ENCODE measurements at places on chromosomes 6 and 20.

DNA sequence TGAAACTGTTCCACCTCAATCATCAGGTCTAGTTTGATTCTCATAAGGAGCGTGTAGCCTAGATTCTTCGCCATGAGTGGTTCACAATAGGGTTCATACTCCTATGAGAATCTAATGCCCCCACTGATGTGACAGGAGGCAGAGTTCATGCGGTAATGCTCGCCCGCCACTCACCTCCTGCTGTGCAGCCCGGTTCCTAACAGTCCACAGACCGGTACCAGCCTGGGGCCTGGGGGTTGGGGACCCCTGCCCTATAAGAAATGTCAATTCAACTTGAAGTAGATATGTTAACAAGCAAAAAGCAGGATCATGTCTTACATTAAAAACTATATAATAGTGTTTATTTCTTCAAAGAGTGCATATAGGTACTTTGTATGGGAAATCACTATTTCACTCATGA lies 216.5 kb downstream of the COL19A1 start:
- no peak for DNase-seq

DNA sequence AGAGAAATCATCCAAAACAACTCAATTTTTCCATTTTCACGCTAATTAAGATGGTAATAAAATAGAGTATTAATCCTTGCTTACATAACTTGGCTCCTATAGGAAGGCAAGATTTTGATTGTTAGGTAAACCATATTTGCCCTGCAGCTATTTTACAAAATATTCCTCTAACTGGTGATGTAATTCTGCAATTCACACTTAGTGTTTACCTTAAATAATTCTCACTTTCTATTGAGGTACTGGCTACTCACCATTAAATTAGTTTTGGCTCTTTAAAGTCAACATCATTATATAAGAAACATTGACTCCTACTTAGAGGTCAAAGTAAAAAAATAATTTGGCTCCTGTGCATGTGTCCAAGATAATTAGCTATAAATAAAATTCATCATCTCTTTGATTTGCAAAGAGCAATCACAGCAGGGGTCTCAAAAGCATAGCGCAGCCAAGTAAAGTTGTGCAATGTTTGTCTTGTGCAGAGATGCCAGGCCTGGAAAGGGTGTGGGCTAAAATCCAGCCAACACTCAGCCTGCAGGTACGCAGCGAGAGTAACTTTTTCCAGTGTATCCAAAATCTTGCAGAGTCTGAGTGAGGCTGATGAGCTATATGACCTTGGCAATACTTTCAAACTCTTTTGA lies 501.2 kb downstream of the MMUT start:
- no peak for DNase-seq

GRCh38 chr6:169561665-169562064 lies 140.2 kb downstream of the WDR27 start:
- DNase-seq = no peak

- no peak for DNase-seq
Measured at GRCh38 chr6:148069256-148069655, 273.4 kb upstream of the SASH1 start.

DNA sequence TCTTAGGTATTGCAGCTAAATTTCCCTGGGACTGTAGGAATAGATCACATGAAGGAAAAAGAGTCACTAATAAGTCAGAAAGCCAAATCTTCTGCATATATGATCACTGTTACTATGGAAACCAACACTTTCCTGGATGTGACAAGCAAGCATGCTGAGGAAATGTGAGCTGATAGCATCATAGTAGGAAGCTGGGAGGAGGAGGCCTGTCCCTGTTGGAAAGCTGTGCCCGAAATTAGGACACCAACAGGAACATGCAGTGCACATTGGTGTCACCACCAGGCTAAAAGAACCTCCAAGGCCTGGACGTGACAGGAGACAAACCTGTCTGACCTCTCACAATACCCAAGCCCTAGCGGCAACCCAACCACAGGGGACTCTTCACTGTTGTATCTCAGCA lies 181.9 kb upstream of the PCSK2 start:
- DNase-seq = no peak

DNA sequence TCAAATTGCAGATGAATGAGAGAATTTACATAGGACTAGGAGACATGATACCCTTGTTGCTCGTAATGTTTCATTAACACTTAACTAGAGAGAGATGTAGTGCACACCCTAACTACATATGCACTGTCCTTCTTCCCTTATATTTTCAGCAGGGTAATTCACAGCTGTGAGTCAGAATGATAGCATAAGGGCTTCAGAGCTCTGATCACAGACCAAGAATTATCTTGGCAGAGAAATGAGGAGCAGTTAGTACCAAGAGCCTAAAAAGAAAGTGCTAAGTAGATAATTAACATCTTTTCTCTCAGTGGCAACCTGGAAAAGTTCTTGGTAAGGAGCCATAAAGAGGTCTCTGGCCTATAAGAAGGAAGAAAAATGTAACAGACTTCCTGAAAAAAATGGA lies 35.8 kb downstream of the GRIK2 start:
- no peak for DNase-seq

DNA sequence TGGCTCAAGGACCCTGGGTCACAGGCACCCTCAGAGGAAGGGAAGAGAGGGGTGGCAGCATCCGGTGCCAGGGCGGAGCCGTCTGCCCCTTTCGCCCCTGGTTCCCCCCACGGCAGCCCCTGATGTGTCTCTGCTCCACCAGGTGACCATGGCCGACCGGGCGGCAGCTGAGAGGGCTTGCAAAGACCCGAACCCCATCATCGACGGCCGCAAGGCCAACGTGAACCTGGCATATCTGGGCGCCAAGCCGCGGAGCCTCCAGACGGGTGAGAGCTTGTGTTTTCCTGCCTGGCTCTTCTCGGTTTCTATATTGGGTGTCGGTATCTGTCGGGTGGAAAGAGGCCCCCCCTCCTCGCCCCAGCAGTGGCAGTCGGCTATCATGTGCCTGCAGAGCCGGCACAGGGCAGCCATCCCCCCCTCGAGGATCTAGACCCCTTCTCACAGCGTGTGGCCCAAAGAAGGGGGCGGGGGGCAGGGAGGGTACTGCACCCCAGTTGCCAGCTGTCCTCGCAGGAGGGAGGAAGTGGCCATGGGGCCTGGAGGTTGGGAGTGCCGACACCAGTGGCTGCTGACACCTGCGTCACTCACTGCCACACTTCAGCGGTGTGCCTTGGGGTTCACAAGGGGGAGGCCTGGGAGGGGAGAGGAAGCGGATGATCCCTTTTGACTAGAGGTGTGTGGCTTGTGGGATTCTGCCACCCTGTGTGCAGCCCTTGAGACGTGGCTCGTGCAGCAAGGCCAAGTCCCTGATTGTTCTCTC lies 1.5 kb downstream of the RBM38 start:
- DNase-seq = peak; percentile 91

GRCh38 chr6:112179631-112180030 lies 74.7 kb downstream of the LAMA4 start:
- no peak for DNase-seq

DNA sequence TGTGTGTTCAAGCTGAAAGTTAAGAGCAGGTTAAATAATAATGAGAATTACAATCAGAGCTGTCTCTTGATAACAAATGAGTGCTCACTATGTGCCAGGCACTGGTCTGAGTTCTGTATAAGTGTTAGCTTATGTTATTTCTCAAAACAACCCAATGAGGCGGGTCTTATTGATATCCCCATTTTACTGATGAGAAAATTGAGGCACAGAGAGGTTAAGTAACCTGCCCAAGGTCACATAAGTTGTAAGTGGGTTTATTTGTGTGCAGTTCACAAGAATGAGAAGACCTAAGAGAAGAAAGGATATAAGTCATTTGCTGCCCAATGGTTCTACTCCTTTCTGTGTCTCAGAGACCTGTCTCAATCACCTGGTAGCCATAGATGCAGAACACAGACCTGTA lies 34.1 kb upstream of the ARMH2 start:
- no peak for DNase-seq

DNA sequence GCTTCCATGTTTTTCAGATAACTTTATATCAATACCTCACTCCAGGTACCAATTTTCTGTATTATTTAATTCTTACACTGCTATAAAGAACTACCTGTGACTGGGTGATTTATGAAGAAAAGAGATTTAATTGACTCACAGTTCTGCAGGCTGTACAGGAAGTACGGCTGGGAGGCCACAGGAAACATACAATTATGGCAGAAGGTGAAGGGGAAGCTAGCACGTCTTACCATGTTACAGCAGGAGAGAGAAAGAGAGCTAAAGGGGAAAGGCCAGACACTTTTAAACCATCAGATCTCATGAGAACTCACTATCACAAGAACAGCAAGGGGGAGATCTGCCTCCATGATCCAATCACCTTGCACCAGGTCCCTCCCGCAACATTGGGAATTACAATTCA lies 119.1 kb upstream of the BMP5 start:
- DNase-seq = no peak

DNA sequence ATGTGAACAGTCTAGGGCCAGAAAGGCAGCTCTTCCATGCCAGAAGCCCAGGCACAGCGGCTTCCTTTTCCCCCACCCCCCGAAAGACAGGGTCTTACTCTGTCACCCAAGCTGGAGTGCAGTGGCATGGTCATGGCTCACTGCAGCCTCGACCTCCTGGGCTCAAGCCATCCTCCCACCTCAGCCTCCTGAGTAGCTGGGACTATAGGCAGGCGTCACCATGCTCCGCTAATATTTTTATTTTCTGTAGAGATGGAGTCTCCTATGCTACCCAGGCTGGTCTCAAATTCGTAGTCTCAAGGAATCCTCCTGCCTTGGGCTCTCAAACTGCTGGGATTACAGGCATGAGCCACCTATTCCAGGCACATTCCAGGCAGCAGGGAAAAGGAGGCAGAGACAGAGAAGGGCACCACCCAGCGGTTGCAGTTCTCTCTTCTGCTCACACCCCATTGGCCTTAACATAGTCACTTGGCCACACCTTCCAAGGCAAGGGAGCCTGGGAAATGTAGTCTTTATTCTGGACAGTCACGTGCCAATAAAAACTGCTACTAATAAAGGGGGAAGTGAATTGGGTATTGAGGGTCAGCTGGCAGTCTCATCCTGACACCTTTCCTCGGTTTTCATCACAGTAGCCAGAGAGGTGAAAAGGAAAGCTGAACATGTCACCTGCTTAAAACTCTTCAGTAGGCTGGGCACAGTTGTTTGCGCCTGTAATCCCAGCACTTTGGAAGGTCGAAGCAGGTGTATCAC lies 205.9 kb downstream of the ZMYND8 start:
- no peak for DNase-seq

DNA sequence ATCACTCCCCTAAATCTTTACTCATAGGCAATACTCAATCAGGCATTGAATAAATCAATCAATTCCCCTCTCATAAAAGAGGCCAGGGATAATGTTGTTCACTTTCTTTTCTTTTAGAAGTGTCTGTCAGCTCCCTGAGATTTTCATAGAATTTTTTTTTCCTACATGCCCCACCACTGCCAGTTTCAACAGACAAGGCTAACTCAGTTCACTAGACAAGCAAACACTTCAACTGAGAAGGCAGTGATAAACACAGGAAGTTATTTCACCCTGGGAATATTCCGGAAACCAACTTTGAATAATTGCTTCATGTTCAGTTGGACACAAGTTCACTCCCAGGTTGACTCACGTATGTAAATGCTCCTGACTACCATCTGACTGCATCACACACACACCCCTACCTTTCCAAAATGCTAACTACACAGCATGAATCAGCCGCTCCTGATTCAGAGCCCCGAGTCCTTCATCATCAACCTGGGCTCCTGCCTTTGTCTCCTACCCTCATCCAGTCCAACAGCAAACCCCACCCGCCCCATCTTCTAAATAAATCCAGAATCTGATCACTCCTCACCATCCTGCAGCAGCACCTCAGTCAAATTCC lies 143.9 kb downstream of the BCAS1 start:
- DNase-seq = no peak

- DNase-seq = no peak
Measured at GRCh38 chr6:19369785-19370184, 467.4 kb upstream of the ID4 start.

DNA sequence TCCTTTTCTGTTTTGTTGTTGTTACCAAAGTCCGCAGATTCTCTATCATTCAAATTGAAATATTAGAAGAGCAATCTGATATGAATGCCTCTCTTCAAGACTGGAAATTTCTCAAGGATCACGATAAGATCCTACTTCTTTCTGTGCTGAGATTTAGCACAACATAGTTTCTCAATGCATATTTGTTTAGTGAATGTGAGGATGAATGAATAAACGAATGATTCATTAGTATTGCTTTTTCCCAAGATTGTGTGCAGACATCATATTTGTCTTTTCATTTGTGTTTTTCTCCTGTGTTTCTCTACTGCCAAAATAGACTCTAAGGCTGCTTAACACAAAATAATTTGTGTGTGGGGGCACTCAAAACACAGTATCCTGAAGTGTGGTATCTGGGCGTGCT lies 862.7 kb upstream of the MAP3K7 start:
- no peak for DNase-seq

DNA sequence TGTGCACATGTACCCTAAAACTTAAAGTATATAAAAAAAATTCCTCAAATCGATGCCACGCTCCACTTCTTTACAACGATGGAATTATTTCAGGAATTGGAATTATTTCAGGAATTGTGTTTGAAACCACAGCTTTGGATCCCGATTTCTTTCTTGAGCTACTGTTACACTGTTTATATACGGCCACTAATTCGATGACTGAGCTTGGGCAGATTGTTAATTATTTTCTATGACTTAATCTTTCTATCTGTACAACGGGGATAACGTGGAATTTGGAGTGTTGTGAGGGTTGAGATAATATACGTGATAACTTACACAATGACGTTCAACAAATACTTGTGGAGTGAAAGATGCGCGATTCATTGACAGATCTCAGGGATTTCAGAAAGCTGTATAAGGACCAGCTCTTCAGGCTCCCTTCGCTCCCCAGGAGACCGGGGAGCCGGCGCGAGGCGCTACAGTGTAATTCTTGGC lies 171.3 kb downstream of the SLC16A10 start:
- DNase-seq = no peak

GRCh38 chr6:80333342-80333741 lies 226.9 kb downstream of the BCKDHB start:
- DNase-seq = no peak

DNA sequence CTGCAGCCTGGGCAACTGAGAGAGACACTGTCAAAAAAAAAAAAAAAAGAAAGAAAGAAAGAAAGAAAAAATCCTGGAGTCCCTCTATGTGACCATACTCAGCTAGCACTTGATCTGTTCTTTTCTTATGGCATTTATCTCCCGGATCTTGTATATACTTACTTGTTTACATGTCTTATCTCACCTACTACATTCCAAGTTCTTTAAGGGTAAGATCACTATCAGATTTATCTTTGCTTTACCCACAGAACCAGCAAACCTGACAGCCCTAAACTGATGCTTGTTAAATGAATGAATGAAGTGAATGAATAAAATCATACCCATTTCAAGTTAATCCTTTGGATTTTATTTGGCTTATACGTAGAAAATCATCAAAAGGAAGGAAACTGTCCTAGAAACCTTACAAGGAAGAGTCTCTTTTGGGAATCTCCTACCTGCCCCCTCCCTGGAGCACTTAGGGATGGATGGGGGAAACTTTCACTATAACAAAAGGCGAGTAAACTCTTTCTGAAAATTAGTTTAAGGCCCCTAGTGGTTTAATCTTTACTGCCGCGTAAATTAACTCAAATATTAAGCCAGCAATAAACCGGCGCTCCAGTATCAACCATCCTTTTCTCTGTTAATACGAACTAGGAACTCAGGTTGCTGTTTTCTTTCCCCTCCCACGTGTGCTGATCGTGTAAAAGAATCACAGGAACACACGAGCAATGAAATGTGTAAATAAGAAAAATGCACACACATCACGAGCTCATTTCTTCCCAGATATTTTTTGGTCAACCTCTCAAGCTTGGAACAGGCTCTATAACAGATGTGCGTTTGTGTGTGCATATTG lies 1.3 kb upstream of the UTRN start:
- DNase-seq = no peak
